ENCODE measurements at places on chromosomes 5 and 9. TPM values are rescaled to one million over a fixed set of nuclear protein-coding genes. Genes with fewer than 3 reads are reported as not detected.

DNA sequence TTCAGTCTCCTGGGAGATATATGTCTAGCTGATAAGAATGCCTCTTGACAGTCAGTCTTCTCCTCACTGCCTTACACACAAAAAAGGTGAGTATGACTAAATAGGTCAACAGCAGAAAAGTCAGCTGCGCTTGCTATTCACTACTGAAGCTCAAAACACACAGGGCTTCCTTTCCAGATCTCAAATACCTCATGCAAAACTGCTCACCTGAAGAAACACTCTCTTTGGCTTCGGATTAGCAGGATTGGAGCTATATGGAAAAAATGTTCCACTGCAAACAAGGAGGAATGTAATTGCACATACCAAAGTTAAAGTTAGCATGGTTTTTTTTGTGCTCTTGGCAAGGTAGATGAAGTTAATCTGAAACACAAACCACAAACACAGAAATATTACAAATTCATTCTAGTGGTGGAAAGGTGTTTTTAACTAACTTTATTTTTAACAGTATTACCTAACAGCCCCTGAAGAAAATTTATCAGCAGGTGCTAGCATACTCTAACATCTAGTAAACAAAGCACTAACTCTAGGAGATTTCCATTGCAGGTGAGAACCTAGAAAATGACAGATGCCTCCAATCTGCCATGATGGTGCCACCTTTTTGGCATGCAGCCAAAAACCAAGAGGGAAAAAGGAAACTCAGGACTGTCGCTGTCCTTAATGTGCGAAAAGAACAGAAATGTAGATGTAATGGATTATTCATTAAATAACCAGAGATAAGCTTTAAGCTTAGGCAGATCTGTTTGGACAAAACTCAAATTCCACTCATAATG lies 31.8 kb downstream of the ERMP1 start:
- no peak for DNase-seq

Gene SLC36A2
- total RNA-seq: not detected

- no peak for DNase-seq
Measured at GRCh38 chr9:75148561-75148960, 60.2 kb downstream of the OSTF1 start.

Gene EFNA5
- total RNA-seq: 38.9 TPM

- no peak for DNase-seq
Measured at GRCh38 chr5:59535561-59535960, 358.0 kb downstream of the PDE4D start.

Gene POU5F2
- 0.19 TPM for total RNA-seq

GRCh38 chr9:130343445-130343918 lies 77.9 kb downstream of the HMCN2 start:
- no peak for DNase-seq

Gene SPOCK1
- 51.2 TPM for total RNA-seq

Gene FLT4
- 7.2 TPM for total RNA-seq

Gene ST6GALNAC6
- 49.4 TPM for total RNA-seq

Gene PCDHB7
- total RNA-seq: 1.3 TPM

Gene TAS2R1
- not detected for total RNA-seq

GRCh38 chr9:133708246-133709014 lies 29.7 kb downstream of the SARDH start:
- peak; percentile 16 for DNase-seq

GRCh38 chr5:13913962-13914361 lies 30.5 kb downstream of the DNAH5 start:
- DNase-seq: no peak

DNA sequence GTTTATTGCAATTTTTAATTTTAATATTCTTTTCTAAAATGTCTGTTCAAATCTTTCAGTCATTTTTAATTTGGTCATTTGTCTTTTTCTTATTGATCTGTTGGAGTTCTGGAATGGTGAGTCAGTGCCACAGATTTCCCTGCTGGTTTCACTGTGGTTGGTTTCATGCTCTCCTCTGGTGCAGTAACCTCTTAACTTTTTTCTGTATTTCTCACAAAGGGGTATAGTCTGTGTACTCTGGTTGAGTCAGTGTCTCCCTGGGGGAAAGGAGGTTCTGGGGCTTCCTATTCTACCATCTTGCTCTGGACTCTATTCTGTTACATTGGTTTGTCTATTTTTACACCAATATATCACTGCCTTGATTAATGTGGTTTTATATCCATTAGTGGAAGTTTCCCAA lies 178.8 kb downstream of the CSNK1G3 start:
- DNase-seq: no peak

Gene C5orf46
- 3.8 TPM for total RNA-seq

GRCh38 chr9:96125624-96126023 lies 176.4 kb downstream of the HSD17B3 start:
- no peak for DNase-seq
